ENCODE measurements at places on chromosomes 2 and 18.

- DNase-seq: no peak
Measured at GRCh38 chr2:39719317-39719716, 53.6 kb downstream of the TMEM178A start.

- no peak for DNase-seq
Measured at GRCh38 chr2:74039611-74040010, 54.9 kb downstream of the TET3 start.

DNA sequence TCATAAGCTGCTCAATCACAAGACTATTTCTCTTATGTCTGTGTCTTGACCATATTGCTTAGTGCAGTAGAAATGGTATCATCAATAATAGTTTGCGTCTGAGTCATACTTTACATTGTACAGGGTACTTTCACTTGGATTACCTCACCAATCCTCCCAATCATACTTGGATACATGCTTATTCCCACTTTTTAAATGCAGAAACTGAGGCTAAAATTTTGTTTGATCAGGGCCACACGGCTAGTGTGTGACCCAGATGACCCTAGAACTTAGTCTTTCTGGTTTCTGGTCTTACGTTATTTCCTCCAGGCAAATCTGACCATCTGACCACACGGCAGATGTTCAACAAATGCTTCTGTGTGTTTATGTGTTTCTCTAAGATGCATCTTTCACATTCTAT lies 23.8 kb upstream of the CCL20 start:
- DNase-seq: no peak

GRCh38 chr2:153828335-153828734 lies 43.4 kb upstream of the GALNT13 start:
- DNase-seq: no peak

GRCh38 chr2:186726938-186727337 lies 33.1 kb downstream of the FAM171B start:
- DNase-seq: peak; percentile 6

GRCh38 chr2:182148344-182148743 lies 162.7 kb downstream of the PPP1R1C start:
- no peak for DNase-seq

DNA sequence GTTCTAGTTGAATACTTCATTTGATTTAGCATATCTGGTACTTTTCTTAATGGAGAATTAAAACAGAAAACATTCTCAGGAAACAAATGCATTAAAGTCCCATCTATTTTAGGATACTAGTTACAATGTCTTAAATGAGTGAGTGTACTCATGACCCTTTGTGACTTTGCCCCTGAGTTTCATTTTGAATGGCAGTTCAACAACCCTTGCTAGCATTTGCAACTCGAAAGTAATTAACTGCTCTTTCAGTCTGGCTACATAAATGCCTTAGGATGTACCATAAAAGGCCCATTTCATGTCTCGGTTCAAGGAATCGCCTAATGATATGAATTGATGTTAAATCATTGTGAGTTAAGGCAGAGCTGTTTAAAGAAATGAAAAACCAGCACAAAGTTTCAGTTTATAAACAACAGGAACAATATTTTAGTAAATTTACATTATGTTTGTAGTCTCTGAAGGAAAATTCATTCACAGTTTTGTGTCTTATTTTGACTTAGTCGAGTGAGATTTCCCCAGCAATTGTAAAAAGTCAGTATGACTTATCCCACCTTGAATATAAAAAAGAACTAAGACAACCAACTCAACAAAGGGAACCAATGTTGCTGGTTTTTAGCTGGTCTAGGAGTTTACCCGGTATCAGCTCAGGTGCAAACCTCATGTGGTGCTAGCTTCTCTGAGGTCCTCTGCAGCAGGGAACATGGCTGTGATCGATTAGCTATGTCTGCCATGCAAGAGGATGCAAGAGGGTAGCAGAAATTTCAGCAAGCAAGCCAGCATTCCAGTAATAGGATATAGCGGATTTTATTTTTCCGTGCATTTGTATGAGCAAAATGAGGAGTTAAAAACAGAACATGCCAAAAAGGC lies 386.2 kb downstream of the PTPRM start:
- DNase-seq: no peak

Measured in fibroblast of pulmonary artery (primary cell).